ENCODE measurements at places on chromosomes 4 and X.
A peak's percentile ranks its signal among the peaks of the same experiment; 100 is the strongest.

GRCh38 chr4:2337896-2338295, 76.0 kb upstream of the MXD4 start:
- DNase-seq = no peak

GRCh38 chr4:47187608-47188007, 156.2 kb downstream of the GABRB1 start:
- DNase-seq = no peak

DNA sequence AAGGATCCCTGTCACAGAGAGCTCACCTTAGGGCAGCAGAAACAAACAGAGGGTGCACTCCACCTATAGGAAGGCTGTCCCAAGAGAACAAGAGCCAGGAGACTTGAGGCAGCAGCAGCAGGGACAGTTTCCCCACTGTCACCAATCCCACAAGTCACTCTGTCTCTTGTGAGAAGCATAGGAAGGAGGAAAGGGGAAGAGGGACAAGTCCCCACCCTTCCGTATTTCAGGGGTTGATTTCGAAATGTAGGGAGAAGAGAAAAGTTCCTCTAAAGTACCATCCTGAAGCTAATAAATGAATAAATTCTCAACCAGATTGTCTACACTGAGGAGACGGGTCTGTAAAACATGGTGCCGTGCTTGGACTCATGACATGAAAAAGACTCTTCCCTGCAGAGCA, 9.5 kb upstream of the TLR8 start:
- no peak for DNase-seq

DNA sequence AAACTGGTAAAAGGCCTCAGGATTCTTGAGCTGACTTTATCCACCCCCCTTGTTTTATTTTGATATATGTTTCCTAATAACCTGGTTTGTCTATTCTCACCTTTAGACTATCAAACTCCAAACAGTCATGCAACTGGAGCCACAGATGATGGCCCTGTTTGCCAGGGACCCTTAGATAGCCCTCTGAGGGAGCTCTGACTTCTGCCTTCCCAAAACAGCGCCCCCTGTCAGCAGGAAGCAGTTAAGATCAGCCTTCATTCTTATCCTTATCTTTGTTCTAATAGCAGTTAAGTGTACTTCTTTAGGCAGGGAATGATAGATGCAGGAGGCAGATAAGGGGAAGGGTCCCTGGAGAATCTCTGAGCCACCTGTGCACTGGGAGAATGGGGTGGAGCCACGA, 27.5 kb upstream of the CXCL13 start:
- DNase-seq = no peak

DNA sequence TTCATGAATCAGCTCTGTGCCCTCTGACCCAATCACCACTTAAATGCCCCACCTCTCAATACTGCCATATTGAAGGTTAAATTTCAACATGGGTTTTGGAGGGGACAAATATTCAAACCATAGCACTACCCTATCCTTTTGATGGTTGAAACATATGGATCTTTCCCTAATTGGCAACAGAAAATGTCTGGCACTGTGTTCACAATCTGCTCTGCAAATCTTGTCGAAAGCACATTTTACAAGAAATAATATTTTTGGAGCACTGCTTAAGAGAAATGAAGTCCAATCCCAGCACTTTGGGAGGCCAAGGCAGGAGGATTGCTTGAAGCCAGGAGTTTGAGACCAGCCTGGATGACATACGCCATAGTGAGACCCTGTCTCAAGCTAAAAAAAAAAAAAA, 130.6 kb upstream of the FAM9C start:
- DNase-seq = no peak

GRCh38 chrX:35076061-35076460, 133.5 kb downstream of the FAM47B start:
- DNase-seq = no peak

DNA sequence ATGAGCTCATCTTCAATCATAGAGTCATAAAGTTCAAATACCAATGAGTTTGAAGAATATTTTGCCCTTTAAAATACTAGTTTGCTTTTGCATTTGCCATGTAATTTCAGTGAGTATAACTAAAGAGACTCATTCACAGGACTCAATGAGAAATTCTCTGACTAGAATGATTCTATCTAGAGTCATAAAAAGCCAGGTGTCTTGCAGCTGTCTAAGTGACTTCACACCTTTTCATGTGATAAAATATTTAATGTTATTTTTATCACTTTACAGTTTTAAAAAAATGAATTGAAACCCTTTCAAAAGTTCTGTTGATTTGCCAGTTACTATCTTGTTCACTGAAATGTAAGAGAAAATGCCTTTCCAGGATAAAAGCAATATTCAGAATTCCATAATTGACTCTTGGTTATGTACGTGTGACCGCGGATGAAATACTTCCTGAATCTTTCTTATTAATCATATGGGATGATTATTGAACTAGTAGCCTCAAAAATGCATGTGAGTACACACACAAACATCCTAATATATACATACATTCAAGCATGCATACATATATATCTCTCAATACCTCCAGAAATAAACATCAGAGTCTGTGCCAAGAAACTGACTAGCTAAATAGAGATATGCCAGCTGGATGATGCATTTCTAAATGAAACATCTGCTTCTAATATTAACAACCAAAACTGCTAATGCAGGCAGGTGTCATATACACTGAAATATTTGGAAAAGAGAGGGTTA, 87.0 kb downstream of the GABRB1 start:
- no peak for DNase-seq

GRCh38 chr4:5827108-5828004, 65.5 kb downstream of the CRMP1 start:
- peak; percentile 54 for DNase-seq

GRCh38 chr4:83315341-83315870, 19.2 kb downstream of the HPSE start:
- no peak for DNase-seq

GRCh38 chr4:27595571-27596360, 735.1 kb downstream of the STIM2 start:
- DNase-seq = no peak

DNA sequence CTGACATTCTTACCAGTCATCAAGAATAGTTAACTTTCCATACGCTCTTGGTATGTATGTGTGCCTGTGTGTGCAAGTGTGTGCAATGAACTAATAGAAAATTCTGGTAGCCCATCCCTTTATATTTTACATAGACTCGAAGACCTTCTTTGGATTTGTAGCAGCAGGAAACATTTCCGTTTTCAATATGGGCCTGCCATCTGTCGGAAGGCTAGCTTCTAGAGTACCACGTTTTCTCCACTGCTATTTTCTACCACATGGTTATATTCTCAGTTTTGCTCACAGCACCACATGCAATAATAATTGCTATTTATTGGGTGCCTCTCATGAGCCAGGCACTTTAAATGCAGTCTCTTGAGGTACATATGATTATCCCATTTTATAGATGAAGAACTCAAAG, 47.9 kb upstream of the PTCHD1 start:
- no peak for DNase-seq

- DNase-seq = no peak
These were observed 94.4 kb downstream of the UGT8 start for GRCh38 chr4:114692958-114693357.

- DNase-seq = no peak
These were observed 47.8 kb downstream of the ELF2 start for GRCh38 chr4:139129206-139129605.

- no peak for DNase-seq
These were observed 382.7 kb downstream of the UNC5C start for GRCh38 chr4:95165926-95166524.

- no peak for DNase-seq
These were observed 6.5 kb downstream of the CRLF2 start for GRCh38 chrX:1205681-1206611.

- DNase-seq = peak; percentile 99
These were observed 2.4 kb downstream of the SLC2A9 start for GRCh38 chr4:10018818-10019461.

- no peak for DNase-seq
These were observed 160.3 kb upstream of the RASGEF1B start for GRCh38 chr4:81631958-81632441.

DNA sequence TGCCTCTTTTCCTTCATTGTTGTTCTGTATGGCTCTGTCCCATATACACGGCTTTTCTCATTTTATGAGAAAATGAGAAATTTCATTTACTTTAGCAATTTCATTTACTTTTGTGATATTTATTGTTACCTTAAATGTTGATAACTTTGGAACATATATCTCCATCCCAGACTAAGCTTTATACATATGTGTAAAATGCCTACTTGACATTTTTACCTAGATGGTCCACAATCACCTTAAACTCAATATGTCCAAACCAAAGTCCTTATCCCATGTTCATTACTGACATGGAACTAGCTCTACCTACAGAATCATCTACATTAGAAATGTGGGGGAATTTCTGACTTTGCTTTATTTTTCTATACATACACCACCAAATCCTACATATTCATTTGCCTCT, 590.5 kb upstream of the CT83 start:
- no peak for DNase-seq

DNA sequence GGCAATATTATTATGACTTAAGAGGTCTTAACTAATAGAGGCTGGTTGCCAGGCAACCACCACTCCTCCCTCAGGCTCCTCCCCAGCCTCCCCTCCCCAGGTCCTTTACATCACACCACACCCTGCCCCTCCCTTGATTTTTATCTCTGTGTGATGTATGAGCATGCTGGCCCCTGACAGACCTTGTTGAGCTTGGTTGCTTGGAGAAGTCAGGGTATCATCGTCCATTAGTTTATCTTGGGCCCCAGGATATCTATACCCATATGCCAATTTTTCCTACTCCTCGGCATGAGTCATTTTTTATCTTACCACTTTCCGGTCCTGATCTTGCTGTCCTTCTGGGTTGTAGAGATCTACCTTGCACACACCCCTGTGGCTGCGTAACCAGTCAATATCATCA, 2.5 kb downstream of the AKAP4 start:
- no peak for DNase-seq

GRCh38 chrX:108186811-108187210, 95.2 kb downstream of the ATG4A start:
- no peak for DNase-seq

GRCh38 chr4:158895797-158896576, 127.2 kb downstream of the FNIP2 start:
- DNase-seq = no peak

DNA sequence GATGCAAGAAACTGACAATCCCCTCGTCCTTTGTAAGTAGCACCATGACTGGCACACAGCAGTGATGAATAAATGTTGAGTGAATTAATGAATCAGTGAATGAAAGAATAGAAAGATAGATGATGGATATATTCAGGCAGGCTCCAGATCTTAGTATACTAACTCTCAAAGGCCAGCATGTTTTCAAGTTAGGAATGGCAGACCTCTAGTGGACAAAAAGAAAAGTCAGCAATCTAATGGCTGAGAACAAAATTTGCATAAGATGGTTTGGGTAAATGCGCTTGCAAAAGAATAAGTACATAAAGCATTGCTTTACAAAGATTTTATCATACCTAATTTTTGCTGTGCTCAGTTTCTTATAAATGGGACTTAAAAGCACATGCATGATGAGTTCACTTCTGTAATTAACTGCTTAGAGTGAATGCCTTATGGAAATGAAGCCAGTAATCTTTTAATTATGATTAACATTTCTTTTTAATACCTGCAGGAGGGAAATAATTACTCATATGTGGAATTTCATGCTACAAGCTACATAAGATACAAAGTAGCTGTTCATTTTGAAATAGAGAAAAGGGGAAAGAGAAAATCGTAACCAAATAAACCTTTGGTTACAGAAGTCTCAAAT, 126.9 kb upstream of the GPRIN3 start:
- no peak for DNase-seq

DNA sequence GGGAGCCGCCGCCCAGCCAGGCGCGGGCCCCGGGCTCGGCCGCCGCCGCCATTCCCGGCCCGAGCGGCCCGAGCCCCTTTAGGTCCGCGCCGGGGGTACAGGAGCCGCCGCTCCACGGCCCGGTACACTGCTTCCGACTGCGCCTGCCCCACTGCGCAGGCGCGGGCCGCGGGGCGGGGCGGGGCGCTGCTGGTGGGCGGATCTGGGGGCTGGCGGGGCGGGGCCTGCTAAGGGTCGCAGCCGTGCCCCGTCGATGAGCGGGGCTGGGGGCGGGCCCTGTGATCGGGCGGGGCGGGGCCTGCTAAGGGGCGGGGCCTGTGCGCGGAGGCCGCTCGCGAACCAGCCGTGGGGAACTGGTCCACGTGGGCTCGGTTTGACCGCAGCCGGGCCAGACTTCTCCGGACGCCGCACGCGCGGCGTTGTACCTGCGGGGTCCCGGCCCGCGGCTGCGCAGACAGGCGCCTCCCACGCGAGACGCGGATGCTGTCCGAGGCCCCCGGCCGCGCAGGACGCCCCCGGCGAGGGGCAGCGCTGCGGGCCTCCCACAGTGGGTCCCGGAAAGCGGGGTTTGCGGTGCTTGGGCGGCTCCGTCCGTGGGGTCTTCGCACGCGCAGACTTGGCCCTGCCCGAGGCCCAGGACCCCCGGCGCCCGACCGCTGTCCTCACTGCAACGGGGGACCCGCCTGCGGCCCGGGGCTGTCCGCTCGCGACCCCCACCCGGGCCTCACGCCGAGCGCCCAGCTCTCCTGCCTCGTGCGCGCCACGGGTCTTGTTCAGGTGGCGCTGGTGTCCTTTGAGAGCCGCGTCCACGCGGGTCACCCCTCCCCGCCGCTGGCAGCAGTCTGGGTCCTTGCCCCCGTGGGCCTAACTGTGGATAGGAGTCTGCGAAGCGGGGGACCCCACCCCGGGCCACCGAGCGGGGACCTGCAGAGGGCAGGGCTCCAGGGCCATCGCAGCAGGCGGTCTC, at the start of gene DGKQ:
TSS of gene DGKQ (minus strand) at position 139 of the 967 bp plus-strand sequence. CDS start at position 52, 87 bp downstream.
- DNase-seq = peak; percentile 93

DNA sequence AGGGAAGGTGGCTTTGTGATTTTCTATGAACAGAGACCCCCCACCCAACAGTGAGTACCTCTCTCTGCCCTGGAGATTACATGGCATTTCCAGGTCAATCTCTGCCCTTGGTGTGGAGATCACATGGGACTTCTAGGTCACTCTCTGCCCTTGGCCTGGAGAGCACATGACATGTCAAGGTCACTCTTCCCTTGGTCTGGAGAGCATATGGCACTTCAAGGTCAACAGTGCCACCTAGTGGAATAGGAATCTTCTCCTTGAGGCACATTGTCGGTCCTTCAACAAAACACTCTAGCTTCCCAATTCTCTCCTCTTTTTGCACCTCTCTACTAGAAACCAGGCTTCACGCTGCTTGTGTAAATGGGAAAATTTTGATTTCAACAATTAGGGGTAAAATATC, 66.2 kb upstream of the TACR3 start:
- no peak for DNase-seq

DNA sequence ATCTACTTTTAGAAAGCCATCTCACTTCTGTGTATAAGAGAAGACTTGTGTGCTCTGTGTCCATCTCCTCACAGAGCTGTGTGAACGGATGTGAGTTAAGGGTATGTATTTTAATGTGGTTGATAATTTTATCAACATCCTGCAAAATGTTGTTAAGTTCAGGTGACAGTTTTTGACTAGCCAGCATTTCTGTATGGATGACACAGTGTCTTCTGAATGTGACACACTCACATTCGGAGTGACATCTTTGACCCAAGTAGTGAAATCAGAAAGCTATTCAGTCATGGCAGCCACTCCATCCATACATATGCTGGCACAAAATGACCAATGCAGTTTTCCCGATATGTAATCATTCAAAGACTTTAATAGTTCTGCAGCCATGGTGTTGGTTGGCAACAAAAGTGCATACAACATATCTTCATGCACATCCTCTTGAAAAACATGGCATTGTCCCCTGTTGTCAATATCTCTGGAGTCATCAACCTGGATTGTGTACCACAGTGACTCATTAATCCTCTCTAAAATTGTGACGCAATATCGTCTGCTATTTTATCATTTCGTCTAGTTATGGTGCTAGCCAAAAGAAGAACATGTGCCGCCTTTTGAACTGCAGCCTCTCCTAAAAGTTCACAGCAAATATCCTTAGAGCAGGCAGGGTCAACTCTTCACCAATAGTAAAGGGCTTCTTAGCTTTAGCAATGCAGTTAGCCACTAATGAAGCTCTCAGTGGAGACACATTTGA, 6.8 kb upstream of the FGF2 start:
- DNase-seq = no peak
